ENCODE measurements at places on chromosomes 7 and 10. TPM values are rescaled to one million over a fixed set of nuclear protein-coding genes. Genes with fewer than 3 reads are reported as not detected.
A peak's percentile ranks its signal among the peaks of the same experiment; 100 is the strongest.

DNA sequence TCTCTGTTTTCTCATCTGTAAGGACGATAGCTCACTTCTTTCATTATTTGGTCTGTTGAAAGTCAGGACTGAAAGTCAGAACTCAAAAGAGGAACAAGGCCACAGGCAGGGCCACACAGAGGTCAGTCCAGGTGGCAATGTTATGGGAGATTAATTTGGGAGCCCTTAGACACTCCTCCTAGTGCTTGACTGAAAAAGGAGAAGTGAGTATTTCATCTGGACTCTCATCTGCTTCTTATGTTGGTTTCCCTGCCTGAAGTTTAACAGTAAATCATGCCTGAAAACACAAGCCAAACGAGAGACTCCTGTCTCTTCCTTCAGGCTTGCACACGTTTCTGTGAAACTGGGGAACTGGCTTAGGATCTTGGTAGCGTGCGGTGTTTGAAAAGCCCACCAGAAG lies 248.5 kb downstream of the BUB3 start:
- no peaks in the 10 kb centered on the region for H3K27me3 ChIP-seq
- H3K4me3 ChIP-seq, result no peak overlapping the region
- DNase-seq, result no peak
- no peaks in the 10 kb centered on the region for H3K36me3 ChIP-seq
- H3K4me1 ChIP-seq, result no peaks in the 10 kb centered on the region

DNA sequence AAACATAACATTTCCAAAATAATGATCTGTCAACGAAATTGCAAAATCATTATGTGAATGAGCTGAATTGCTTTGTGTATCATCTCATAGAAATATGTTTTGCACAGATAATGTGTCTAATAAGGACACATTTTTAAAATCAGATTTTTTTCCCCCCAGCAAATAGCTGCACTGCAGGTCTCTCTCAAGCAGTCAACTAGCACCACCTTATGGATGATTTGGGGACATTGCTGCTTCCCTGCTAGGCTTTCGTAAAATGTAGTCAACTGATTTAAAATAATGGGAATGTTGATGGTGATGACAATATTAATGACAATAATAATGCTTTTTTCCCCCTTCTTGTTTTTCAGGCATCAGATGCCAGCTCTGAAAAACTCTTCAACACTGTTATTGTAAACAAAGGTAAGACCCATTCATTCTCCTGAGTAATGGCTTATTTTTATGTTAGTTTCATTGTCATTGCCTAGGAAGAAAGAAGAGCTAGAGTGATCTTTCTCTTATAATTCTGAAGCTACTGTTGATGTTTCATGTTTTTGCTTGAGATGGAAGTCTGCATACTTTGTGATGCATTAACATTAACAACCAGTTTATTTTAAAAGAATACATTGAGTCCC lies 433.6 kb upstream of the GALNT17 start:
- H3K4me3 ChIP-seq, result no peak overlapping the region
- H3K27ac ChIP-seq, result no peak overlapping the region
- H3K27me3 ChIP-seq, result no peaks in the 10 kb centered on the region
- H3K4me1 ChIP-seq, result peaks cover 32% of the 10 kb centered on the region

- peak; percentile 89 for DNase-seq
- H3K4me3 ChIP-seq, result peak overlapping the region; percentile 99
- no peaks in the 10 kb centered on the region for H3K36me3 ChIP-seq
- peak overlapping the region; percentile 100 for H3K27ac ChIP-seq
- peaks cover 50% of the 10 kb centered on the region for H3K4me1 ChIP-seq
Observed at GRCh38 chr10:74824900-74825370, 1.5 kb upstream of the KAT6B start.

RBP3 gene
- total RNA-seq, result not detected

DNA sequence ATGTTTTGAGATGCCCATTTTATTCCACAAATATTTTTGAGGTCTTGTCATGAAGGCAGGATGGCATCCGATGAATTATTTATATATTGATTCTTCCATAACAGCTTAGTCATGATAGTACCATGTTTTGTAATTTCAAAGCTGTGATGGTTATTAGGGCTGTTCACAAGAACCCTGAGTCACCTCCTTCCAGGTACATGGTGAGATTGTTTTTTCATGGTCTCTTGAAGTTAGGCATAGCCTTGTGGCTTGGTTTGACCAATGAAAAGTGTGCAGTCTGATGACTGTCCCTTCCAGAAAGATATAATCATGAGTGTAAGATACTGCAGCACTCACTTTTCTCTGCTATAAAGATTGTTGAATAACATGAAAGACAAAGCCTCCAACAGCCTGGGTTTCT lies 274.8 kb downstream of the FGFR2 start:
- no peaks in the 10 kb centered on the region for H3K4me1 ChIP-seq
- H3K36me3 ChIP-seq, result no peaks in the 10 kb centered on the region
- H3K27me3 ChIP-seq, result no peaks in the 10 kb centered on the region
- no peak for DNase-seq

DNA sequence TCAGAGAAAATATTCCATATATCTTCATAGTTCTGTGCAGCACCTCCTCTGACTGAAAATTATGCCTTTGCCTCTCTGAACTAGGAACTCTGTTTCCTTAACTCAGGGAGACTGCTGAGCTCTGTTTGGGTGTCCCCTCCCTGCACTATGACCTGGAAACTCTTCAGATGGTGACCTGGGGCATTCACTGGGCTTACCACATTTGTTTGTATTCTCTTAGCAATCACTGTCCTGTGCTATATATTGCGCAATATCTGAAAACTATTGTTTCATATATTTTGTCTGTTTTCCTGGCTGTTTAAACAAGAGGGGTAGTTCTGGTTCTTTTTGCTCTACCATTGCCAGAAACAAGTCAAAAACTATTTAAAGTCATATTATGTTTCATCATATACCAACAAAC lies 181.8 kb upstream of the KIAA1217 start:
- H3K27me3 ChIP-seq, result no peaks in the 10 kb centered on the region
- H3K27ac ChIP-seq, result no peak overlapping the region
- H3K36me3 ChIP-seq, result no peaks in the 10 kb centered on the region
- no peaks in the 10 kb centered on the region for H3K4me1 ChIP-seq

GRCh38 chr7:33916357-33917081 lies 11.2 kb downstream of the BMPER start:
- no peak overlapping the region for H3K27ac ChIP-seq
- no peaks in the 10 kb centered on the region for H3K27me3 ChIP-seq
- no peaks in the 10 kb centered on the region for H3K36me3 ChIP-seq
- no peaks in the 10 kb centered on the region for H3K4me1 ChIP-seq

PNLIPRP1 gene
- not detected for total RNA-seq

CTAGE4 gene
- total RNA-seq, result 6.6 TPM

DNA sequence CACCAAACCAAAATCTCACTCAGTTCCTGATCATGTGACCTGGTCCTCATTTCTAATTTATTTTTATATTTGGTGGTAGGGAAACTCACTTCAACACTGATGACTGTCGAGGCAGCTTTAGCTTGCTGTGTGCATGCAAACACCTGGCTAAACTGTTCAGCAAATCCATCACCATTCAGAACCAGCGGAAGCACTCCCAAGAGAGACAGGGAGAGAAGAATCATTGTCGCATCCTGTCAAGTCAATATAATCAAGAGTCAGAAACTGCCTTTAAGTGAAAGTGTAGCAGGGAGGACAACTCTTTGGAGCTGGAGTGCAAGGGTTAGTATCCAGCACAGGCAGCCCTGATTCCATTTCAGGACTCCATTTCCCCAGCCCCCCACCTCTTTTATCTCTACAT lies 300.7 kb downstream of the XPNPEP1 start:
- no peak overlapping the region for H3K27ac ChIP-seq
- DNase-seq, result no peak
- no peaks in the 10 kb centered on the region for H3K36me3 ChIP-seq
- no peaks in the 10 kb centered on the region for H3K27me3 ChIP-seq

BLNK gene
- total RNA-seq, result 8.8 TPM

GRCh38 chr10:50312464-50313437 lies 61.4 kb upstream of the ASAH2 start:
- H3K4me1 ChIP-seq, result peaks cover 9% of the 10 kb centered on the region
- H3K27ac ChIP-seq, result no peak overlapping the region
- no peak for DNase-seq
- H3K27me3 ChIP-seq, result no peaks in the 10 kb centered on the region
- H3K4me3 ChIP-seq, result no peak overlapping the region
- H3K36me3 ChIP-seq, result peaks cover 24% of the 10 kb centered on the region

NRAP gene
- total RNA-seq, result not detected

DNA sequence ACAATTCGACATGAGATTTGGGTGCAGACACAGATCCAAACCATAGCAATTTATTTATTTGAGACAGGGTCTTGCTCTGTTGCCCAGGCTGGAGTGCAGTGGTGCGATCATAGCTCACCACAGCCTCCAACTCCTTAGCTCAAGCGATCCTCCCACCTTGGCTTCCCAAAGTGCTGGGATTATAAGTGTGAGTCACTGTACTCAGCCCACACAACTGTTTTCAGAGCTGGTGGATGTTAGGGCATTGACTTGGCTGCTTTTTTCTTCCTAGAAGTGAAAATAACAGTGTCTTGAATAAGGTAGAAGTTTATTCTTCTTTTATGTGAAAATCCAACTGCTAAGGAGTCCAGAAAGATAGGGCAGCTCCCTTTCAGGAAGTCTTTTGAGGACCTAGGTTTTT lies 132.1 kb downstream of the CCDC3 start:
- DNase-seq, result no peak
- no peaks in the 10 kb centered on the region for H3K36me3 ChIP-seq
- H3K4me1 ChIP-seq, result no peaks in the 10 kb centered on the region
- no peak overlapping the region for H3K27ac ChIP-seq
- H3K4me3 ChIP-seq, result no peak overlapping the region
- no peaks in the 10 kb centered on the region for H3K27me3 ChIP-seq

GRCh38 chr7:70092314-70093204 lies 494.3 kb downstream of the AUTS2 start:
- no peaks in the 10 kb centered on the region for H3K36me3 ChIP-seq
- H3K4me1 ChIP-seq, result peaks cover 15% of the 10 kb centered on the region
- H3K27me3 ChIP-seq, result no peaks in the 10 kb centered on the region
- H3K4me3 ChIP-seq, result no peak overlapping the region
- no peak for DNase-seq

- no peak overlapping the region for H3K27ac ChIP-seq
- no peaks in the 10 kb centered on the region for H3K27me3 ChIP-seq
- DNase-seq, result no peak
Observed at GRCh38 chr10:126227762-126228134, 160.5 kb downstream of the ADAM12 start.

GRCh38 chr10:5538446-5538845 lies 13.7 kb downstream of the CALML3 start:
- no peaks in the 10 kb centered on the region for H3K27me3 ChIP-seq
- H3K27ac ChIP-seq, result no peak overlapping the region
- no peak for DNase-seq
- peaks cover 30% of the 10 kb centered on the region for H3K4me1 ChIP-seq
- no peaks in the 10 kb centered on the region for H3K36me3 ChIP-seq

- H3K36me3 ChIP-seq, result no peaks in the 10 kb centered on the region
- H3K27ac ChIP-seq, result no peak overlapping the region
- H3K4me3 ChIP-seq, result no peak overlapping the region
- H3K4me1 ChIP-seq, result no peaks in the 10 kb centered on the region
- no peaks in the 10 kb centered on the region for H3K27me3 ChIP-seq
Observed at GRCh38 chr7:86768967-86769760, 125.5 kb downstream of the GRM3 start.

GRCh38 chr7:28169230-28169629 lies 11.4 kb downstream of the JAZF1 start:
- peaks cover 46% of the 10 kb centered on the region for H3K4me1 ChIP-seq
- no peaks in the 10 kb centered on the region for H3K27me3 ChIP-seq
- no peak overlapping the region for H3K4me3 ChIP-seq
- peak overlapping the region; percentile 62 for H3K27ac ChIP-seq

DNA sequence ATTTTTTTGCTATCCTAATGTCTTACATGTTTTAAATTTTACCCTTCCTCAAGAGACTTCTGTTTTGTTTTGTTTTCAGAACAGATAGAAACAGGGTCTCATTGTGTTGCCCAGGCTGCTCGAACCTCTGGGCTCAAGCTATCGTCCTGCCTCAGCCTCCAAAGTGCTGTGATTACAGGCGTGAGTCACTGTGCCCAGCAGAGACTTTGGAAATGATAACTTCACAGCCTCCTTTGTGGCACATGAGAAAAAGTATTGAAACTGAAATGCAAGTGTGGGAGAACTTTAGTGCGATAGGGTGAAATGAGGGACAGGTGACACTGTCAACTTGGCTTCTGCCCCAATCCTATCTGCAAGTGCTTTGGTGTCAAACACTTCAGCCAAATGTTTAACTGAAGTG lies 21.6 kb downstream of the IRF5 start:
- no peaks in the 10 kb centered on the region for H3K27me3 ChIP-seq
- no peaks in the 10 kb centered on the region for H3K4me1 ChIP-seq
- H3K36me3 ChIP-seq, result peaks cover 47% of the 10 kb centered on the region
- no peak overlapping the region for H3K4me3 ChIP-seq
- no peak for DNase-seq
- H3K27ac ChIP-seq, result no peak overlapping the region

- no peak for DNase-seq
- H3K4me1 ChIP-seq, result peaks cover 7% of the 10 kb centered on the region
- no peaks in the 10 kb centered on the region for H3K36me3 ChIP-seq
- no peaks in the 10 kb centered on the region for H3K27me3 ChIP-seq
- no peak overlapping the region for H3K4me3 ChIP-seq
Observed at GRCh38 chr10:14545827-14546226, 215.1 kb upstream of the FRMD4A start.

GRCh38 chr10:6513476-6513875 lies 66.6 kb downstream of the PRKCQ start:
- H3K4me1 ChIP-seq, result no peaks in the 10 kb centered on the region
- DNase-seq, result no peak
- no peak overlapping the region for H3K4me3 ChIP-seq
- no peak overlapping the region for H3K27ac ChIP-seq
- H3K36me3 ChIP-seq, result no peaks in the 10 kb centered on the region
- no peaks in the 10 kb centered on the region for H3K27me3 ChIP-seq

DNA sequence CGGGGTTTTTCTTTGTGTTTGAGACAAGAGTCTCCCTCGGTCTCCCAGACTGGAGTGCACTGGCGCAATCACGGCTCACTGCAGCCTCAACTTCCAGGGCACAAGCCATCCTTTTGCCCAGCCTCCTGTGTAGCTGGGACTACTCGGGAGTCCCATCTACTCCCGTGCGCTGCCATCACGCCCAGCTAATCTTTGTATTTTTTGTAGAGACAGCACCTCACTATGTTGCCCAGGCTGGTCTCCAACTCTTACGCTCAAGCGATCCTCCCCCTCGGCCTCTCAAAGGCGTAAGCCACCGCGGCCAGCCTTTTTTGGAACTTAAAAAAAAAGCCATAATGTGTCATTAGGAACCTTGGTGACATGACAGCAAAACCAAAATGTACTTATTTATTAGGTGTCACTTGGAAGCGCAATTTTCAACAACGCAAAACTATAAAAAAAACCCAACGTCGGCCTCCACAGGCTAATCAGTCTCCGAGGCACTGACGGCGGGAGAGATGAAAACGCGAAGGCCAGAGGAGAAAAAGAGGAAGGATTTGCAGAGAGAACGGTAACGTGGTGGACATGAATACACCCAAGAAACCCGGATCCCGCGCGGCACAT lies 911 bp upstream of the HNRNPH3 start:
- H3K36me3 ChIP-seq, result no peaks in the 10 kb centered on the region
- peak; percentile 89 for DNase-seq
- no peaks in the 10 kb centered on the region for H3K27me3 ChIP-seq
- H3K4me3 ChIP-seq, result peak overlapping the region; percentile 98
- H3K27ac ChIP-seq, result peak overlapping the region; percentile 100
